ENCODE measurements at places on chromosomes 16 and 17.

GRCh38 chr17:77454242-77455095, 313.7 kb downstream of the SEC14L1 start:
- DNase-seq: peak; percentile 16

- DNase-seq: no peak
These were observed 4.3 kb downstream of the CBLN1 start for GRCh38 chr16:49277386-49277742.

GRCh38 chr17:62627904-62628633, 599 bp downstream of the MRC2 start:
- DNase-seq: no peak

DNA sequence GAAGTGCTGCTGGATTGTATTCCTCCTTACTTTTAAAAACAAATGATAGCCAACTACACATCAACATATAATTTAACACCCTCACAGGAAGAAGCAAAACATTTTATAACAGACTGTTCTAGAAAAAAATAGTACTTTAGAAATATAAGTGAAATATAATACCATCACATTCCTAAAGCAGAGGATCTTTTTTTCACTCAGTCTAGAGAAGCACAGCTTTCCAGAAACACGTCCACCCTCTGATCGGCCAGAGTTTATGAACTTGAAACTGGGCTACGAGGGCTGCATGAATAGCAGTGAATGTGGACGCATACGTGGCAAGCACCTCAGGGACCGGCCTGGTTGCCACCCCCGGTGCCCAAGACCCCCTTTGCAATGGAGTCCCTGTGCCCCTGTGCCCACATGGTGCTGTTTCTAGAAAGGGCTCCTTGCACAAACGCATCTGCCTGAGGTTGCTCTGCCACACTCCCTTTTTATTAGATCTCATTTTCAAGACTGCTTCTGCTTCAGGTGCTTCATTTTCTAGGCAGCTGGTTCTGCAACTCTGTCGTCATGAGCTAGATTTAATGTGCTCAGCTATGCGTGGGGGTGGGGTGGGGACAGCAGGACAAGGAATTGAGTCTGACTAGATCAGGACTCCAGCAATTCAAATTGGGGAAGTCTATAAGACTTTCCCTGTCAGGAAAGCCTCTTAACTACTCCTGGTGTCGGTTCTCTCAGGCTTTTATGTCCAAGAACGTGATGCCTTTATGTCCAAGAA, 29.1 kb upstream of the ERN1 start:
- DNase-seq: no peak

DNA sequence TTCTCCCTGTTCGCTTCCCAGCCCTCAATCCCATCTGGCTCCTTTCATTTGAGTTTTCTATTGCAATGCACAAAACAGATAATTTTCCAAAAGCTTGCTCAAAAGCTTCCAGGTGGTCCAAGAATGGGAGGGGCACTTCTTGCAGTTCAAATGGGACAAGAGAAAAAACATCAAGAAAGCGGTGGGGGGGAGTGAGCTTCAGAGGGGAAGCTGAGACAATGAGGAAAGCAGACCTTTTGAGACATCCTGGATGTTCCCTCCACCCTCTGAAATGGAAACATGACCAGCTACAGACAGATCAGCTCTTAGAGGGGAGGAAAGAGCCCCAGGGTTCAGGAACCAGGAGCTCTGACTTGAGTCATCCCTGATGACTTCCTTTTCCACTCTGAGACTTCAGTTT, 368.2 kb downstream of the SLC39A11 start:
- no peak for DNase-seq

DNA sequence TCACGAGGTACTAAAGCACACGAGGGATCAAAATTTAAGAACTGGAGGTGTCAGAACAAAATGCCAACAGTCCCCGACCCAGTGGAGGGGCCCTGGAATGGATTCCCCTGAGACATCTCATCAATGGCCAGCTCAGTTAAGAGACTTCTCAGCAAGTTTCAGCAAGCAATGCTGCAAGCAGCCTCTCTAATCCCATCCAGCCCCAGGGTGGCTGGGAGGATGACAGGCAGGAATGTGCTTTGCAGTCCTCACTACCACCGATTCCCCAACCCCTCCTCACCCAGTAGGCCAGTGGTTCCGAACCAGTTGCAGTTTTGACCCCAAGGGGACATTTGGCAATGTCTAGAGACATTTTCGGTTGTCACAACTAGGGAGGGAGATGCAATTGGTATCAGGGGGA, 8.7 kb downstream of the GPRC5B start:
- no peak for DNase-seq

- DNase-seq: no peak
These were observed 2.1 kb downstream of the SSTR2 start for GRCh38 chr17:73166731-73167581.

- DNase-seq: no peak
These were observed 51.8 kb upstream of the MED9 start for GRCh38 chr17:17425005-17425404.

GRCh38 chr17:42116705-42117396, 4.3 kb downstream of the KAT2A start:
- peak; percentile 52 for DNase-seq

DNA sequence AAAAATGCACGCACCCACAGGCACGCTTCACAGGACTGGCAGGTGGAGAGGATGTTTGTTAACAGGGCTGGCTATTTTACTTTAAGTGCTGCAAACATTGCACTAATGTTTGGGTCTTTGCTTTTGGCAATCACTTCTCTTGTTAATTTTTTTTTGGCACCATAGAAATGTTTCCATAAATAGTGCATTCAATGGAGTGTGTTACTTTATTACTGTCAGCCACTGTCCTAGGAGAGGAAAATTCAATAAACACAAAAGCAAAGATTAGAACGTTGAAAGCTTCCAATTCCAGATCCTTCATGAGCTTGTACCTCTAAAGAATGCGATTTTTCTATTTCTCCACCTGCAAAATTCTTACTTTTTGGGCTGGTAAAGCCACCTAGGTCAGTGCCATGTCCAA, 743.5 kb downstream of the WWOX start:
- no peak for DNase-seq

DNA sequence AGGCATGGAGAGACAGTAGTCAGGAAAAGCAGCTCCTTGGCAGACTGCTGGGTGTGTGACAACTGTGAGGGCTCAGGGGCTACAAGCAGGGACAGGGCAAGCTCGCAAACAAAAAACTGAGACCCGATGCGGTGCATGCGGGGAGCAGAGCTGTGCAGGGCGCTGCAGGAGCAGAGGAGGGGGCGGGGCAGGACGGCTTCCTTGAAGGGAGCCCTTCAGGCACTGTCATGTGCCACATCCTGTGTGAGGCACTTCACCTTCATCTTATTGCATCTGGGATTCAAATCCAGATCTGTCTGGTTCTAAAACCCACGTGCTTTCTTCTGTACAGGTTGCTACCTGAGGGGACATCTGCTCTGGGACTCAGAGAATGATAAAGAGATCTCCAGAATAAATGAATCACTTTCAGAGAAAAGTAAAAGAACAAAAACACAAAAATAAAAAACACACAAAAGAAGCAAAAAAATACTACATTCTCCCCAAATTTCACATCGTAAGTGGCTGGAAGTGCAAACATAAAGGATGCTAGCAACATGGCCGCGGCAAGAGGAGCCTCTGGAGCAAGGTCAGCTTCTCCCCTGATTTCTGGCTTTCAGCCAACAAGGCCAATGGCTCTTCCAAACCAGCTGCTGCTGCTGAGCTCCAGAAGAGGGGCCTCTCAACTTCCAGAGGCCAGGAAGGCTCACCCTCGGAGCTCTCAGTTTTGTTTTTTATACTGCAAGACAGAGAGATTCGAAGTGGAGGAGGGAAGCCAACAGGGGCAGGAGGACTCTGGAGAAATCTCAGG, 14.2 kb downstream of the LYRM9 start:
- DNase-seq: no peak

DNA sequence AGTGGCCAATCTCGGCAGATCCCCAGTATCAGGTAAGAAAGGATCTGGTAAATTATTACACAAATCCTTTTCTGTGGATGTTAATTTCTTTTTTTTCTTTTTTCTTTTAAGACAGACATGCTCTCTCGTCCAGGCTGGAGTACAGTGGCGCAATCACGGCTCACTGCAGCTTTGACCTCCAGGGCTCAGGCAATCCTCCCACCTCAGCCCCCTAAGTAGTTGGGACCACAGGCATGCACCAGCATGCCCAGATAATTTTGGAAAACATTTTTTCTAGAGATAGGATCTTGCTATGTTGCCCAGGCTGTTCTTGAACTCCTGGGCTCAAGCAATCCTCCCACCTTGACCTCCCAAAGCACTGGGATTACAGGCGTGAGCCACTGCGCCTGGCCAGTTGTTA, 54.0 kb downstream of the GAS7 start:
- no peak for DNase-seq

DNA sequence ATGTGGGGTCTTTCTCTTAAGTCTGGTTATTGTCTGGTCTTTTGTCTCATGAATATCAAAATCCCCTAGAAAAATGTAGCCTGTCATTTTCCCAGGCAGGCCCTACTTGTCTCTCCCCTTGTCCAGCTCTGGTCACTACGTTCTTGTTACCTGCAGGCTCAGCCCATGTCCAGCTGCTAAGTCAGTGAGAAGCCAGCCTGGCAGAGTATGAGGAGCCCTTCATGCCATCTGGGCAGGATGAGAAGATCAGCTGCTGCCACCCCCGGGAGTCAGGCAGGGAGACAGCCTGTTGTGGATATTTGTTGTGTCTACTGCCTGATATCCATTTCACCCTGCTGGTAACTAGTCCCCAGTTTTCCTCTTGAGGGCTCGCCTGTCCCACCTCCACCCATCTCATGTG, 88.9 kb downstream of the ASIC2 start:
- no peak for DNase-seq

GRCh38 chr17:64718058-64718457, 56.0 kb upstream of the SMURF2 start:
- no peak for DNase-seq

GRCh38 chr16:74199066-74199841, 97.4 kb upstream of the PSMD7 start:
- DNase-seq: no peak

- no peak for DNase-seq
These were observed 51.8 kb upstream of the JPH3 start for GRCh38 chr16:87550495-87550961.

DNA sequence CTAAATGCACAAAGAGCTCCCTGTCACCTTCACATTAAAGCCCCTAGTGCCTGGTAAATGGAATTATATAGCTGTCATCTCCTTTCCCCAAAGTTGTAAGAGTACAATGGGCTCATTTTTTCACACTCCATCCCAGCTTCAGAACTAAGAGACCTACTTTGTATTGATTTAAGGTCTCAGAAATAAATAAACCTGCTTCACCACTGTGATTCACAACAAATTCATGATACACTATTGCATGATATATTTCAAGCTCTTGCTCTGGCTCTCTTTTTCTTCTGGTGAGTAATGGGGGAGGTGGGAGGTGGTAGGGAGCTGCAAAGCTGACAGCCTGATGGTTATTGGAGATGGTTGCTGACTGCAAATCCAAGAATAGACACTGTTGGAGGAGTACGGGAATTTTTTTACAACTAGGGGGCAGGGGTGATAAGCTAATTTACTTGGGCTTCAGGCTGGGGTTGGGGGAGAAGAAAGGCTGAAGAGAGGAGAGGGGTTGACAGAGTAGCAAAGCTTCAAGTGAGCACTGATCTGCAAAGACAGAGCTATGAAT, 189.9 kb downstream of the AATF start:
- DNase-seq: no peak

- DNase-seq: peak; percentile 33
These were observed 13.1 kb upstream of the MSI2 start for GRCh38 chr17:57243171-57243622.

DNA sequence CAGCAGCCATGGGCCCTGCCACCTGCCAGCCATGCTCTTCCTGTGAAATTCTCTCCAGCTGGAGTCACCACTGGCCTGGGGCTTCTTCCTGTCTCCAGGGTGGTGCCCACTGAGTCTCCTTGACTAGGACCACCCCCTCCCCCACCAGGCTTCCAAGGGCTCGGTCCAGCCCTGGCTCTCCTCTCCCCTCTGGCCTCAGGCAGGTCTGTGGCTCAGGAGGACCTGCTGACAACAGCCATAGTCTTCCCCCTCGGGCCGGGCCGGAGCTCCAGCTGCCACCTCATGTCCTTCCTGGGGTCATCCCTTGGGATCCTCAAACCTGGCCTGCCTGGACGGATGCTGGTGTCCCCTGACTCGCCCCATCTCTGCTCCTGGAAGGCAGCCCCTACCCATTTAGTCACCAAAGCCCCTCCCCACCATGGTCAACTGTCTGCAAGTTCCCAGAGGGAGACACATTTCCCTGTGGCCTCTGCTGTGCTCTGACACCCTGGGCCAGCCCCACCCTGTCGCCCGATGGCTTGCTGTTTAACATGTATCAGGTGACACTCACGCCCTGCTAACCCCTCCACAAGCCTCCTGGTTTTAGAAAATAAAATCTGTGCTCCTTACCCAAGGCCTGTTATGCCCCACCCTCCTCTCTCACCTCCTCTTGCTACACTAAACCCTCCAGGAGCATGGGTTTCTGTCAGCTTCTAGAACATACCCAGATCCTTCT, 186.2 kb downstream of the RBFOX3 start:
- no peak for DNase-seq

DNA sequence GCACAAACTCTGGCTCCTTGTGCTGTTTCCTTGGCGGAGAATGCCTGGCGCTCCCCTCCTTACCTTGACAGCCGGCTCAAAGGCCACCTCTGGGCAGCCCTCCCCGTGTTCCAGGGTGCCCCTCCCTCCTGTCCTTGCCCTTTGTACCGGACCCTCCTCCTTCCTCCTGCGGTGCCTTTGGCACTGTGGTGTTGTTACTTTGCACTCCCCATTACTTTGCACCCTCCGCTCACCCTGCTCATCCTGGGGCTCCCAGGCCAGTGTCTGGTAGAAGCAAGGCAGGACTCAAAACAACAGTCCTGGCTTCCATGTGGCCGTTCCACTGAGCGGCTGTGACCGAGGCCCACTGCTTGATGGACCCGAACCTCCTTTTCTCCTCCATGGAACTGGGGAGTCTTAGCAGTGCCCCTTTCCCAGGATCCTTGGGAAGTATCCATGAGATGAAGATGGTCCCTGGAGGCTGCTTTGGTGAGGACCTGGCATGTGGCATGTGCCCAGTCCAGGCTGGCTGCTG, 147.8 kb downstream of the CMIP start:
- DNase-seq: no peak

DNA sequence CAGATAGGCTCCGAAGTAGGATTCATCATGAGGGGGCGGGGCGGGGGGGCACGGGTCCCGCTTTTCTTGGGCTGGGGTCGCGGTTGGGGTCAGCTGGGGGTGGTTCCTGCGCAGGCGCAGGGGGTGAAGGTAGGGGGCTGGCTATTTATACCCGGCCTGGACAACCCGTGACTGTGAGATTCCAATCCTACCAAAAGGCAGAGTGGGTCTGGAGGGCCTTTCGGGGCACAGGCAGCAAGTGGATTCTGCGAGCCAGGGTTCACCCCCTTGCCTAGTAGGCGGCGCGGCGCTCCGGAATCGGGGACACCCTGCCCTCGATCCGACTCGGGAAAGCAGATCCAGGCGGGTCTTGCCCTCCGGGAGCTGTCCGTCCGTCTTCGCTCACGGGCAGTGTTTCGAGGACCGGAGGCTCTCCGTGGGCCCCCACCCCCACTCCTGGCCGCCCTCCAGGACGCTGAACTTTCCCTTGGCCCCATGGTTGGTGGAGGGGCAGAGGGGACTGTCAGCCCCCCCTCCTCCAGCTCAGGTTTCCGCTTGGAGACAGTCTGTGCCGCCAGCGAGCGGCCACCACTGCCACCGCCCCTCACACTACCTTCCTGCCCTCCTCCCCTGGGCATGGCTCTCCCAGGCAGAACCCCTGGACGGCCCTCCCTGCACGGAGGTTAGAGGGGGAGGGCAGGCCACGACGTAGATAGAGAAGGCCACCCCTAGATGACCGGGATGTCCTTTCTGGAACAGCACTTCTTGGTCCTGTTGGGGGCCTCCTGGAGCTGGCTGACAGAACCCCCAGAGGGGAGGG, 634 bp downstream of the SLC2A4 start:
- no peak for DNase-seq

- peak; percentile 53 for DNase-seq
These were observed 10.3 kb downstream of the MLLT6 start for GRCh38 chr17:38715216-38715943.
